ENCODE measurements at places on chromosomes 3 and 15.
A peak's percentile ranks its signal among the peaks of the same experiment; 100 is the strongest.

GRCh38 chr15:39728845-39729244 lies 53.8 kb downstream of the FSIP1 start:
- DNase-seq, result no peak

DNA sequence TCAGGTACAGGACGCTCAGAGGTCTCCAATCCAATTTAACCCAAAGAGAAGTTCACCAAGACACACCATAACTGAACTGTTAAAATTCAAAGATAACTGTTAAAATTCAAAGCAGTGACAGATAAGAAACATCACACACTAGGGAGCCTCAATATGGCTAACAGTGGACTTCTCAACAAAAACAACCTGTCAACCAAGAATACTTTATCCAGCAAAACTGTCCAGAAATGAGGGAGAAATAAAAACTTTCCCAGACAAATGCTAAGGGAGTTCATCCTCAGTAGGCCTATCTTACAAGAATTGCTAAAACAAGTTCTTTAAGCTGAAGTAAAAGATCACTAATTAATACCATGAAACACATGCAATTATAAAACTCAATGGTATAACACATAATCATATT lies 36.3 kb upstream of the MYLK start:
- no peak for DNase-seq

DNA sequence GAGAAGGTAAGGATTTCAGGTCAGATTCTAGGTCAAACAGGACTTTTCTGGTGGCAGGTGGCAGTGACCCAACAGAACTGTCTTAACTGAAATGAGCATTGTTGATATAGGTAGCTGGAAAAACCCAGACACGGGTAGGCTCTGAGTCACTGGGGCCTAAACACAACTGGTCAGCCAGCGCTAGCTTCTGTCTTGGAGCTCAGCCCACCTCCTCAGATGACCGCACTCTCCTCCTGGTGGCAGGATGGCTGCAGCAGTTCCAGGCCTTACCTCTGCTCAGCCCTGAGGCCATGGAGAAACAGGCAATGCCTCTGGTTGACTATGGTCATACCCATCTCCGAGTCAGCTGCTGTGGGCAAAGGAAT lies 61.1 kb upstream of the GATA2 start:
- no peak for DNase-seq

DNA sequence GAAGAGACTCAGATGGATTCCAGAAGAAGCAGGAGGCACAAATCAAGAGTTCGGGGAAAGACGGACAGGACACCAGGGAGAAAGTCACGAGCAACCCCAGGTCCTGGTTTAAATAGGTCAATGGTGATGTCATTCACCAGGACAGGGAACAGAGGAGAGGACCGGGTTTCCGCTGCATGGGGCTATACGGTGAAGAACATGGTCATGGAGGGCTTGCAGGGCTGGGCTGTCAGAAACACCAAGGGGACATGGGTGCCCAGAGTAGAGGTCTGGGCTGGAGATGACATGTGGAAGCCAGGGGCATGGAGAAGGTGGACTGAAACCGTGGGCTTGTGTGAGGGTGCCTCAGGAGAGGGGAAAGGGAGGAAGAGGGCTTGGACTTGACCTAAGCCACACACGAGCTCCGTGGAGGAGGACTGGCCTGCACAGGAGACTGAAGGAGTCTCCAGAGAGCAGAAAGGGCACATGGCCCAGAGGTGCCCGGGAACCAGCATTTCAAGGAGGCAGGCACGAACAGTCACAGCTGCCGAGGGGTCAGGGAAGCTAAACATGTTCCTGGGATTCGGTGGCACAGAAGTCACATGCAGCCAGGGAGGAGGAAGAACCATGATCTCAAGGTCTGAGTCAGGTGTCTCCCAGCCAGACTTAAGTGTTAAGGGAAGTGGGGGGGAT lies 54.2 kb upstream of the RPL32 start:
- DNase-seq, result no peak

GRCh38 chr3:20307383-20307782 lies 121.4 kb upstream of the SGO1 start:
- no peak for DNase-seq

- no peak for DNase-seq
Measured at GRCh38 chr3:50150863-50151686, 4.0 kb upstream of the SEMA3F start.

DNA sequence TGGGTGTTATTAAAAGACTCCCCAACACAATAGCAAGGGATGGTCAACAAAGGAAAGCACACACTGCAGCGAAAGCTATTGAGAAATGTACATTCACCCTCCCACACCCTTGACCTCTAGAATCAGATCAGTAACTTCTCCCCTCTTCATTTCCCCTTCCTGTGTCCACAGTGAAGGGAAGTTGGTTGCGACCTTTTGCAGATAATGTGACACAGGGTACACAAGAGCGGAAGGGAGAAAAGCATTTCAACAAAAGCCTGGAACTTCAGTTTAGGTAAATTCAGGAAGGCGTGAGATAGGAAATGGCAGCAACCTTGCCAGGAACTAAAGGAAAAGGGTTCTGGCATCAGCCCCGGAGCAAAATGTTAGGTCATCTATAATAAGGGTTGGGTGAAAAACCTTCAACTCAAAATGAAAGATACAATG lies 899.8 kb downstream of the MCTP2 start:
- no peak for DNase-seq

- no peak for DNase-seq
Measured at GRCh38 chr3:195153130-195153529, 117.8 kb downstream of the XXYLT1 start.

GRCh38 chr15:92625251-92625980 lies 30.2 kb downstream of the FAM174B start:
- peak; percentile 28 for DNase-seq

- no peak for DNase-seq
Measured at GRCh38 chr3:183488343-183488742, 59.9 kb upstream of the MCF2L2 start.

DNA sequence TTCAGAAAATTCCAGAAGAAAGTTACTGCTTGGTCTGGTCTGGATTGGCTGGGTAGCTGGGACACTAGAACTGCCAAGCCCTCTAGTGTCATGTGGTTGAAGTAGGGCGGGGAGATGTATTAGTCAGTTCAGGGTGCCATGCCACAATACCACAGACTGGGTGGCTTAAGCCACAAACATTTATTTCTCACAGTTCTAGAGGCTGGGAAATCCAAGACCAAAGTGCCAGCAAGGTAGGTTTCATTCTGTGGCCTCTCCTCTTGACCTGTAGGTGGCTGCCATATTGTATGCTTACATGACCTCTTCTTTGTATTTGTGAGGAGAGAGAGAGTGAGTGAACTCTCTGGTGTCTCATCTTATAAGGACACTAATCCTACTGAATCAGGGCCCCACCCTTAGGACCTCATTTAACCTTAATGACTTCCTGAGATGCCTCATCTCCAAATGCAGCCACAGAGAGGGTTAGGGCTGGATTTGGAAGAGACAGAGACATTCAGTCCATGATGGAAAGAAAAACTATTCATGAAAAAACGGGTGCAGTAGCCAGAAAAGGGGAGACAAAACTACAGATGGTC lies 18.1 kb upstream of the ZSCAN2 start:
- DNase-seq, result no peak

DNA sequence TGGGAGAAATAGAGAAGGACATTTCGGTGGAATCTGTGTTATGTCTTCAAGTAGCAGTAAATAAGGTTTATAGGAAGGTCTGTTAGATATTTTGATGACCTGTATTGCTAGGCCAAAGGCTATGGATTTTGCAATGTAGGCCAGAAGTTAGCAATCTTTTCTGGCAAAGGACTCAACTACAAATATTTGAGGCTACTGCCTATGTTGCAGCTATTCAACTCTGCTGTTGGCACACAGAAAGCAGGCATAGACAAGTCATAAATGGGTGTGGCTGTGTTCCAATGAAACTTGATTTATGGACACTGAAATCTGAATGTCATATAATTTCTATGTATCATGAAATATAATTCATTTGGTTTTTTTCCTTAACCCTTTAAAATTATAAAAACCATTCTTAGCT lies 438.7 kb upstream of the C2CD4B start:
- no peak for DNase-seq

DNA sequence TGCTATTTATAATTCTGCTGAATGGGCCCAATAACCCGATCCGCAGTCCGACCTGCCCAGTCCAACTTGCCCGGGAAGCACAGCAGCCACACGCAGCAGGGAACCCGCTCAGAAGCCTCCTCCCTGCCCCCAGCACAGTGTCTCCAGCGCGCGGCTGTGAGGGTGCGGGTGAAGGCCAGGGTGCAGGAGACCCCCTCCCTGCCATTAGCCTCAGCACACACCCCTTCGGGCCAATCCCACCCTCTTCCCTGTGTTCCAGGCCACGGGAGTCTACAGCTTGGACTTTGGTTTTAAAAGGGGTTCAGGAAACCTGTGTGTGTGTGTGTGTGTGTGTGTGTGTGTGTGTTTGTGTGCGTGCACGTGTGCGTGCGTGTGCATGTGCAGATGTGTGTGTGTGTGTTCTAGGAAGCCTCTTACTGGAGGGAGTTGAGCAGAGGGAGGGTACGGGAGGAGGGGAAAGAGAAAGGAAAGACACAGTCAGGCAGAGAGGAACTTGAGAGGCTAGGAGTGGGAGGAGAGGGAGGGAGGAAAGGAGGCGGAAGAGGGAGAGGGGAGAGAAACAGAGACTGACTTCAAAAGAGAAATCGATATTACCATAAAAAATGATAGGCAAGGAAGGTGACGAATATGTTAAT lies 34.2 kb downstream of the ATP2B2 start:
- no peak for DNase-seq

- DNase-seq, result no peak
Measured at GRCh38 chr3:168714609-168715240, 619.0 kb upstream of the GOLIM4 start.

DNA sequence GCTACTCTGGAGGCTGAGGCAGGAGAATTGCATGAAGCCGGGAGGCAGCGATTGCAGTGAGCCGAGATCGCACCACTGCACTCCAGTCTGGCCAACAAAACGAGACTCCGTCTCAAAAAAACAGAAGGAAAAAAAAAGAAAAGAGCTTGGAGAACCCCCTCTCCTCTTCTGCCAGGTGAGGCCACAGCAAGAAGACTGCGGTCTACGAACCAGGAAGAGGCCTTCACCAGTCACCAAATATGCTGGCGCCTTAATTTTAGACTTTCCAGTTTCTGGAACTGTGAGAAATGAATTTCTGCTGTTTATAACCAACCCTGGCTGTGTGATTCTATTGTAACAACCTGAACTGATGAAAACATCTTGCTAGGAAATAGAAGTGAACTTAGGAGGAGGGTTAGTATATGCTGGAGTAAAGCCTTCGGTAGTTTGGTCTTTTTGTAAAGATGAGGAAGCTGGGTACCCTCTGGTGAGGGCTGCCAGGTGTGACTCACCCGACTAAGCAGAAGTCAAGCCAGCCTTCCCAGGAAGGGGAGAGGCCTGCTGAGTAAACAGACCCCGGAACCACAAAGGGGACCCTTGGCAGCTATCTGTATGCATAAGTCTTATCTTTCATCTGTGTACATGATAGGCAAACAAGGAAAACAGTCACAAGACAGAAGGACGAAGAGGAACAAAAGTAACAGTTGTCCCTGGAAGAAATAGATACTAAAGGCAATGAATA lies 78.7 kb downstream of the KLF13 start:
- DNase-seq, result no peak

GRCh38 chr3:136305879-136306278 lies 55.7 kb downstream of the PCCB start:
- DNase-seq, result no peak

- no peak for DNase-seq
Measured at GRCh38 chr3:196654735-196655090, 15.2 kb downstream of the NRROS start.

- DNase-seq, result no peak
Measured at GRCh38 chr3:195028877-195029606, 241.9 kb downstream of the XXYLT1 start.

DNA sequence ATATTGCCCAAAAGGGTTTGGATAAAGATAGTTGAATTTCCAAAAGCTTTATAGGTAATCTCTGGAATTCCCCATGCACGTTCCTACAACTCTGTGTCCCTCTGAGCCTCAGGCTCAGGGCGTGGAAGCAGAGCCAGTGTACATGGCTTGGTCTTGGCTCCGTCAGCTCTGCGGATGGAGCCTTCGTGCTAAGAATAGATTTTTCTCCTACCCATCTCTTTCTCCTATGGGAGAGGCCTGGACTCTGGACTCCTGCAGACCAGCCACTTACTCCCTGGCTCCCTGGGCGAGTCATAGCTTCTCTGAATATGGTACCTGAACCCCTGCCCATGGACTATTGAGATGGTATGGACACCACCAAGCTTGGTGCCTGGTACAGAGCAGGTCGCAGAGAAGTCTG lies 99.9 kb downstream of the EEFSEC start:
- DNase-seq, result no peak

- no peak for DNase-seq
Measured at GRCh38 chr15:87207251-87207650, 1049.3 kb downstream of the NTRK3 start.

- no peak for DNase-seq
Measured at GRCh38 chr3:54240309-54240708, 118.0 kb downstream of the CACNA2D3 start.

DNA sequence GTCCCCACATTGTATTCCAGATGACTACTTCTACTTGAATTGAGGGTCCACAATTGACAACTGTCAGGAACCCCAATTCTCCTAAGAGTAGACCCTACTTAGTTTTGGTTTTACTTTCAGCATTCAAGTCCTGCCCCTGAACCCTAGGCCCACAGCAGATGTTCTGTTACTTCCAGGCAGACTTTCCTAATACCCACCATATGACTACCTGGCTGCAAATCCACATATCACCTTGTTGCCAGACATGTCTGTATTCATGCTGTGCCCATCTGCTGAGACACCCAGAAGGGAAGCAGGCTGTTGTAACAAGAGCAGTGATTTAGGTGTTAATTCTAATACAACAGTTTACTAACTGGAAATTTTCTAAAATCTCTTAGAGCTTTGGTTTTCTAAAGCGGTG lies 235.1 kb upstream of the CCDC54 start:
- no peak for DNase-seq

DNA sequence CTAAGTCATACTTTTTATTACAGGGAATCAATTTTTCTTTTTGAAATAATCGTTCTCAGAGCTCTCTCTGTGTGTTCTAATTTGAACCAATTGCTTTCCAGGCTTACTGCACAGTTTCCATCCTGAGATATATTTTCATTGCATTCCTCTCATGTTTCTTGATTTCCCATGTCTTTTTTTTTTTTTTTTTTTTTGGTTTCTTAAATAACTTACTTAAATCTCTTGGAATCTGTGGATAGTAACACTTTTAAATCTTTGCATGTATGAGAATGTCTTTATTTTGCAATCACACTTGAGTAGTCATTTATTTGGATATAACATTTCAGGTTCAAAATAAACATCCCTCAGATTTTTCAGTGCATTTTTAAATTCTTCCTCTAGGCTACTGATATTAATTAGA lies 14.5 kb upstream of the ABTB1 start:
- no peak for DNase-seq

All from activated naive CD4-positive, alpha-beta T cell treated with anti-CD3 and anti-CD28 coated beads, Interleukin-2, amount 50 U/mL, for 72 hours (primary cell).